ENCODE measurements at places on chromosomes 4 and X.

- DNase-seq, result no peak
These were observed 761 bp downstream of the CLRN2 start for GRCh38 chr4:17515445-17516407.

DNA sequence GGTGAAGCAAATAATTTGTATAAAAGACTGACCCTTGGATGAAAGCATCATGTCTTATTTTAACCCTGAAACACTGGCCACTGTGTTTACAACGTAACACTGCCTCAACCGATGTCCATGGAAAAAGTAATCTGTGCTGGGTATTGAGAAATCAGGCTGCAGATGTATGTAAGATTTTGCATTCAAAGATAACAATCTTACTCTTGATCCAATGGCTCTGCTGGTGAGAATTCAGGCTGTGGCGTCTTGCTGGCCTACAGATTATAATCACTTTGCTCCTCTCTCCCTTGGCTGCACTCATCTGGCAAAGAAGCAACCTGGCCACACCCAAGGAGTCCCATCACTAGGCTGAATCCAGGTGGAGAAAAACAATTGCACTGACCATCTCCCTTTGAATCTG, 7.5 kb downstream of the ADGRA3 start:
- DNase-seq, result no peak

GRCh38 chr4:8163026-8163425, 4.4 kb upstream of the ABLIM2 start:
- no peak for DNase-seq

DNA sequence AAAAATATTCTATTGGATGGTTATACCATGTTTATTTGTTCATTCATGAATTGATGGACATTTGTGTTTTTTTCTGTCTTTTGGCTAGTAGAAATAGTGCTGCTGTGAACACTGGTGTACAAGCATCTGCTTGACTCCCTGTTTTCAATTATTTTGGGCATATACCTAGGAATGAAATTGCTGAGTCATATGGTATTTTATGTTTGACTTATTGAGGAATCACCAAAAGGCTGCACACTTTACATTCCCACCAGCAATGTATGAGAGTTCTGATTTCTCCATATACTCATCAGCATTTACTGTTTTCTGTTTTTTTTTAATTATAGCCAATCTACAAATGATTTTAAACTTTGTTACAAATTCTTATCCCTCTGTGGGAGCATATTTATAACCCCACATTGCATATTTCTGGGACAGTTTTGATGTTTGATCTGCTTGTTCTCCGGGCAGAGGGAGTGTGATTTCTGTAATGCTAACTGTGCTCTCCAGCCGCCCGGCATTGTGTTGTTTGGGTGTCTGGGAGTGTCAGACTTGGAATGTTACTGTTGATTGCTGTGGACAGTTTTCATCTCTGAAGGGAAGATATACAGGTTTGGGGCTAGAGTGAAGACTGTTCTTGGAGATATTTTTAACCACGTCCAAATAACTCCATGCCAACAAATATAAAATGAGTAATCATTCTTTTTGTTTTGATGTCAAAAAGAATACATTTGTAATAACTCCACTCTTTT, 60.5 kb upstream of the PGRMC2 start:
- no peak for DNase-seq

DNA sequence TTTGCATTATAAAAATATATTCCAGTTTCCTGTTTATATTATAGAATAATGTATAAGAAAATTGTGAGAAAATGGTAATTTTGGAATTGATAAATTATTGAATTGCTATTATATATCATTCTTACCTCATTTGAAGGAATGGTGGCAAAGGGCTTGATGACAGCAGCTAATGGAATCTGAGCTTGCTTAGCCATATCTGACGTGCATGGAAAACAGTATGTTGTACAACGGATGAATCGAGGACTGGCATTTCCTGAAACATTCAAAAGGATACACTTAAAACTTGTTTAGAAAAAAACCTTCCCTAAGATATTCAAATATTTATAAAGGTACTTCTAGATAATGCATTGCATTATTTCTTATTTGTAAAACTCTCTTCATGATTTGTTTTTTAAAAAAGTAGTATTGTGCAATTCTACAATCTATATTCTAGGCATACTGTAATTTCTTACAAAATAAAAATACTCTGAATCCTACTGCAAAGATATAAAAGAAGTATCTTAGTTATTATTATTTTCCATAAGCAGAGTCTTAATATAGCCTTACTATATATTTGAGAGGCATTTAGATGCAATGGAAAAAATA, 38.3 kb downstream of the SEC24D start:
- DNase-seq, result no peak
